Activated naive CD4-positive, alpha-beta T cell treated with anti-CD3 and anti-CD28 coated beads, Interleukin-2, amount 10 ng/mL, durations not matched to agents 7 days and 5 days (primary cell): ENCODE measurements at places on chromosomes 11 and 22.

- no peak for DNase-seq
These were observed 78.7 kb downstream of the HORMAD2 start for GRCh38 chr22:30158744-30159500.

GRCh38 chr22:30275625-30276024 lies 9.0 kb upstream of the OSM start:
- DNase-seq = no peak

DNA sequence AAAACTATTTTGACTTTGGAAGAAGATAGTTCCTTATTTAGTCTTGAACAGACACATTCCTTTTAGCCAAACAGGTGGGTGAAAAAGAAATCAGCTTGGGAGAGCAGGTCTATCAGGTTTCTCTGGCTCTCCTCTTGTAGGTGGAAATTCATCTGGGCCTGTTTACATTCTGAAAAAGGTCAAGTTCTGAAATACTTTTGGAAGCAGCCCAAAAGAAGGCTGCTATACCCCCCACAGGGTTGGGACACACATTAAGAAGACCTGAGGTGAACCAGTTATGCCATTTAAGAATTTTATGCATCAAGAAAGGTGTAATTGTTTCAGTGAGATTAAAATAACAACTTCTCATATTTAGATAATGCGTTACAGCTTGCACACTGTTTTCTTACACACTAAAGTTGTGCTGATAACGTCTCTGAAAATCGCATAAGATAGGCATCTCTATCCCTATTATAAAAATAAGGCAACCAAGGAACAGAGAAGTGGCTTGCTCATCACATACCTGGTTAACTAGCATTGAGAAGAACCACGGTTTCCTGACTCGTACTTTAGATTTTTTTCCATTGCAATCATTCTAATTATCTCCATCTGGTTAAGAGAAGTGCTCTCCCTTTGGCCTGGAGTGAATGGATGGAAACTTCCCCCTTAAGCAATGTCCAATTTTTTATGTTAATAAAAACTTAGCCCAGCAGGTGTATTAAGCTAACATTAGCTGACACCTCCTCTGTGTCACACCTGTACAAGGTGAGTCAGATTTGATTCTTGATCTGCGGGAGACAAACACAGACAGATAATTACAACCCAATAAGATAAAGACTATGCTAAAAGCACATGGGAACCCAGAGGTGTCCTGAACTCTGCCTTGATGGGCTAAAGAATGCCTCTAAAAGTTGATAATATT lies 60.5 kb upstream of the UCP3 start:
- no peak for DNase-seq

DNA sequence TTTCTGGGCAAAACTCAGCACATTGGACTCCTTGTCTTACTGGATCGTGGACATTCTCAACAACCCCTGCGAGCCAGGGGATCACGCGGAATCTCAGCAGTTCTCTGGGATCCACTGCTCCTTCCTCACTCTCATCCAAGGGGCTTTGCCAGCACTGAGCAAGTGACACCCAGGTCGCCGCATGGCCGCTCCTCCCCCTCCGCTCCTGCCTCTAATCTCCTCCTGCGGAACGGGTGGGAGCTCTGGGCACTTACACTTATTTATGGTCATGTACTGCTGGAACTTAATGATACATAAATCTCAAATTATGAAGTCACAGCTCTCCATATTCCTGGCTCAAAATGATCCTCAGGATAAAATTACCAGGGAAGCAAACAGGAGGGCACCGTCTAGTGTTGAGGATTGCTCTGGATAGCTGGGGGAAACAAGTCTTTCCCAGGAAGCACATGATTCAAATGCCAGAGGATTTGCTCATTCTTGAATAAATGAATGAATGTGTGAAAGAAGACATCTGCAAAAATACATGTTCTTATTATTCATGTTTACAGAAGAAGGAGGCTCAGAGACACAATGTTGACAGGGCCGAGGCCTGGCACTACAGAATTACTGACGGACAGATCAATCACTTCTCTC lies 1077.3 kb downstream of the TBC1D22A start:
- DNase-seq = no peak

GRCh38 chr11:134068829-134069425 lies at the start of gene JAM3:
JAM3 (plus strand) TSS chr11:134069072; CDS start chr11:134069084, 12 bp downstream.
- DNase-seq = peak; percentile 97

DNA sequence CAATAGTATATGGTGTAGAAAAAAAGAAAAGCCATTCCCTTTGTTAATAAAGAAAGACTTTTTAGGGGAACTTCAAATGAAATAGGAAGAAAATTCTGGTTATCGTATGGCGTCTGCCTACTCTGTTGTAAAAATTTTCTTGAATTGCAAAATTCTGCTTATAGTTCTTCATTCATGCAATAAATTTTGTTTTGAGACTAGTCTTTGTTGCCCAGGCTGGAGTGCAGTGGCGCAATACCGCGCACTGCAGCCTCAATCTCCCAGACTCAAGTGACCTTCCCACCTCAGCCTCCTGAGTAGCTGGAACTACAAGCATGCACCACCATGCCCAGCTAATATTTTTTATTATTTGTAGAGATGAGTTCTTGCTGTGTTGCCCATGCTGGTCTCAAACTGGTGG lies 5.8 kb downstream of the DDIAS start:
- DNase-seq = no peak

GRCh38 chr11:123438131-123438627 lies 8.1 kb downstream of the GRAMD1B start:
- DNase-seq = no peak

- no peak for DNase-seq
These were observed 549.0 kb upstream of the LUZP2 start for GRCh38 chr11:23947883-23948282.

- DNase-seq = peak; percentile 90
These were observed 49.1 kb upstream of the VPREB1 start for GRCh38 chr22:22195265-22196017.

DNA sequence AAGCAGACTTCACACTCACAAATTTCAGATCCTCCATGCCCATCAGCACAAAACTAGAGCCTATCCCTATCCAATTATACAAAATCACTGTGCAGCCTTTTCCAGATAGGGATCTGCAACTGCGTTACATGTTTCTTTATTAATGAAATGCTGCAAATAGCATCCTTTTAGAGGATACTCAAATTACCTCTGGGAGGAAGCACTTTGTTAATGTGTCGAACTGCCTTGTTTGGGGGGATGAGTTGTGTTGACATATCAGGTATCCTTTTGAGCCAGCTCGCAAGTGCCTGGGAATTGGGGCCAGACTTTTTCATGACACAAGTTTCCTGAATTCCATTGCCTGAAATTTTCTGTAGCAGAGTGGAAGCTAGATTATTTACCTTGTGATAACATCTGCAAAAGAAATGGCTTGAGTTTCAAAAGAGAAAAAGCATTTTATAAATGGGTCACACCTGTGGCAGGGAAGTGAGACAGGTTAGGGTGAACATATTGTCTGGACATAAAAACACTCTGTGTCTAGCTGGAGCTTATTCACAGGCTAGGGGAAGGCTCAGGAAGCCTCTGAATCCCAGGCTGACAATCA lies 299.1 kb upstream of the MTNR1B start:
- no peak for DNase-seq

GRCh38 chr11:119409731-119410130 lies 13.2 kb downstream of the THY1 start:
- DNase-seq = no peak
